ENCODE measurements at places on chromosomes 4 and X.
A peak's percentile ranks its signal among the peaks of the same experiment; 100 is the strongest.

DNA sequence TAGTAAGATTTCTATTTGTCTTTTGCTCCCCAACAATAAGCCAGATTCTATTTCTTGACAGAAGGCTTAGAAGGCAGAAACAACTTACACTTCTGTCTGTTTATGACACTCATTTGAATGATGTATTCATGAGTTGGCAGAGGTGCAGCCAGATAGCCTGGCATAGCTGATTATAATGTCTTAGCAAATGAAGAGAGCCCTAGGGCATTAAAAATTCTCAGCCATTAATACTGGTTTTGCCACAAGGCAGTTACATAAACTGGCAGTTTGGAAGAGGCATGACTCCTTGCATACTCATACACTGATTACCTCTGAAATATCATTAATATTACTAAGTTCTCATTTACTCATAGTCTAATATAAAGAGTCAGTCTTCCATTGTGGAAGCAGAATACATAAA, 728.5 kb upstream of the NDST4 start:
- H3K4me1 ChIP-seq: no peaks in the 10 kb centered on the region
- H3K27ac ChIP-seq: no peak overlapping the region
- DNase-seq: no peak
- H3K27me3 ChIP-seq: no peaks in the 10 kb centered on the region
- no peaks in the 10 kb centered on the region for H3K36me3 ChIP-seq

DNA sequence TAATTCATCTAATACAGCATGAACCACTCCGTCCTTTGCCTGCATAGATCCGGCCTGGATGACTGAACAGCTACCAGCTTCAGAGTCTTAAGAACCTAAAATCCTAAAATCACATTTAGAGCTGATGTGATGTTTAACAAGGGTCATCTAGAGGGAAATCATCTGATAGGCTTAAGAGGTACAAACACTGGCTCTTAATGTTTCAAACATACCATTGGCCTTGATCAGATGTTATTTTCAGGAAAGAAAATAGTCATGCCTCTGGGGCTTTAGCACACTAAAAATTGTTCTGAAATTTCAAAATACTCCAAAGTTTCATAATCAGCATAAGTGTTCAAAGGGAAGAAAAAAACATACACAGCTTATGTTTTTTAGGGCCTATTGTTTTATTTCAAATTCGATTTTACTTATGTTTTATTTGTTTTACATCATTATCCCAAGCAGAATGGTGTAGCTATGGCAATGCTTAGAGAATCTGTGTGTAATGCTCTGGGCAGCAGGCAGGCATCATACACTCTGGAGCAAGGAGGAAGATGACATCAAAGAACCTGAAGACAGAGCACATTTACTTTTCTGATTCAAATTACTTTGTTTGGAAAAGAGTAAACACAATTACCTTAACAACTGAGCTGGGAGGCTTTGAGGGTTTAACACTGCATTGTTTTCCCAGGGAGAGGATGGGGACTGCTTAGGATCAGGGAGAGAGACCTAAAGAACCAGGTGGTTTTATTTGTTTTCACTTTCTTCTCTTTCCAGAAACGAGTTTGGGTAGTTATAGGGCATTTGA, 25.3 kb upstream of the LEF1 start:
- no peak overlapping the region for H3K4me3 ChIP-seq
- no peaks in the 10 kb centered on the region for H3K36me3 ChIP-seq
- no peaks in the 10 kb centered on the region for H3K4me1 ChIP-seq

DNA sequence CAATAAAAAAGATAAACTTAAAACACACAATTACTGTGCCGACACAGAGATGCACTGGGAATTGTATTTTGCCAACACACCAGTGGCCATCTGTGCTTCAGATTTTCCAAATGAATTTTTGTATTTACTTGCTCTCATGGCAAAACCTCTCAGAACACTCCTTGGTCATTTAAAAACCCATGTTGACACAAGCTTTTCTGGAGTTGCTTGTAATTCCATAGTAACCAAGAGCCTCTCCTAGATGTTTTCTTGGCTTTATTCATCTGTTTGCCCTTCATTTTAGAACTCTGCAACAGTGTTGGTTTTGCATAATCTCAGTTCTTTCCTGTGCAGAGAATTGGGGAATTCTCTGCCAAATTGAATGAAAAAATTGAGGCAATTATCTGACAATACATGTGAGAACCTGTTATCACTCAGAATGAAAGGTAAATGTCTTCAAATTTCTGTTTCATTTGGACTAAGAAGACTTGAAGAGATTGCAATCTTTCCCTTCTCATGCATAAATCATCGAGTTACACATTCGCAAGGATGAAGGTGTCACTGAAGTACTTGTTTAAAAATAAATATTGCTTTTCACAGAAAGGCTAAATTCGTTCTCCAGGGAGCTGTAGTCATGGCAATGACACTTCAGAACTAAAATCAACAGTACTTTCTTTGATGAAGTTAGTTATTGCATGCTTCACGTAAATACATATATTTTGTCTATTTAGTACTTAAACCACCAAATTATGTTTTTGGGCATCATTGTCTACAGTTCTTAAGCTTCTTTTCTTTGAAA, 301.8 kb upstream of the CTSO start:
- no peaks in the 10 kb centered on the region for H3K27me3 ChIP-seq
- no peaks in the 10 kb centered on the region for H3K4me1 ChIP-seq
- H3K36me3 ChIP-seq: no peaks in the 10 kb centered on the region
- H3K27ac ChIP-seq: no peak overlapping the region
- no peak for DNase-seq

DNA sequence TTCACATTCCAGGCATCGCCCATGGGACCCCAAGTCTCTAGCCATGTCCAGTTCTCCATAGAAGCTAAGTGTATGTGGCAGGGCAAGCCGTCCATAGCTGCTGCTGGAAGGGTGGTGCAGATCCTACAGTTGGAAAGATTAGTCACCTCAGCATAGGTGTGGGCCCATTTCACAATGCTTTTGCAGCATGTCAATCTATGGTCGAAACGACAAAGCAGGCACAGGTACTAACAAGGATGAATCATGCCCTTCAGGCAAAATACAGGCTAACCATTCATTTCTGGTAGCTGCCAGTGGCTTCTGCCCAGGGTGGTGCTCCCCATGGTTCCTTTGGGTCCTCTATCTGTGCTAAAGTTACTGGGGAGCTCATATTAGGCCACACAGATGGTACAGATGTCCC, 225.2 kb downstream of the ADGRL3 start:
- no peaks in the 10 kb centered on the region for H3K4me1 ChIP-seq
- no peaks in the 10 kb centered on the region for H3K36me3 ChIP-seq
- H3K27ac ChIP-seq: no peak overlapping the region
- H3K4me3 ChIP-seq: no peak overlapping the region
- no peak for DNase-seq

DNA sequence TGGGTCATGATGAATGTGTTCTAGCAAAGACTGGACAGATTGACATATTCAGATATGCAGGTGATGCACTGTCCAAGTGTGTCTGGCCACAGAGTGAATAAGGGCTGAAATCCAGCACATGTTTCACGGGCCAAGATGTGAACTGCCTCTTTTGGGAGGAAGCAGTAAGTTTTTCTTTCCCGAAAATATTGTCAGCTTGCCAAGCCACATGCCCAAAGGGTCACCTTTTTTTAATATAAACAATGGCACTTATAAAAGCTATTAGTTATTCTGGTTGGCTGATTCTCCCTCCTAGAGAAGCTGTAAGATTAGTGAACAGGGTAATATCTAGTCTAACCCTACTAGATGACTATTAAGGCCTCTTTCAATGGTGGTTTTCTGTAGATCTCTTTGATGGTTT, 1.5 kb upstream of the EDNRA start:
- H3K4me1 ChIP-seq: peaks cover 5% of the 10 kb centered on the region
- H3K4me3 ChIP-seq: no peak overlapping the region
- H3K27me3 ChIP-seq: no peaks in the 10 kb centered on the region
- DNase-seq: no peak
- H3K36me3 ChIP-seq: no peaks in the 10 kb centered on the region

GRCh38 chrX:129981752-129982299, 609 bp upstream of the BCORL1 start:
- no peaks in the 10 kb centered on the region for H3K36me3 ChIP-seq
- no peaks in the 10 kb centered on the region for H3K4me1 ChIP-seq
- no peaks in the 10 kb centered on the region for H3K27me3 ChIP-seq

- DNase-seq: no peak
- H3K27ac ChIP-seq: no peak overlapping the region
- H3K4me3 ChIP-seq: no peak overlapping the region
These were observed 53.7 kb downstream of the ANKRD50 start for GRCh38 chr4:124658795-124659194.

- no peaks in the 10 kb centered on the region for H3K27me3 ChIP-seq
- H3K36me3 ChIP-seq: no peaks in the 10 kb centered on the region
- no peak overlapping the region for H3K4me3 ChIP-seq
These were observed 82.9 kb upstream of the KCNIP4 start for GRCh38 chr4:22031423-22031822.

DNA sequence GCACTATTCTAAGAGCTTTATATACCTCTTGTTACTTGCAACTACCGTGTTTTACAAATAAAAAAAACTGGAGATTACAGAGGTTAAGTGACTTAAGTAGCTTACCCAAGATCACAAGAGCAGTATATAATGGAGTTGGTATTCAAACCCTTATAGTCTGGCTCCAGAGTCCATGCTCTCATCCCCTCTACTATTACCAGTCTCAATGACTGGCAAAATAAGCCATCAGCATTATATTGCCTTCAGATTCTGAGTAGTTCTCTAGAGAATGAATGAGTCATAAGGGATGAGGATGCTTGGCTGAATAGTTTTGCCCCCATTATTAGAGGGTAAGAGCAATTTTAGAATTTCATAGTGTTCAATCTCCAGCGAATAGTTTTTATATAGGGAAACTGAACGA, 170.1 kb upstream of the ATOH1 start:
- no peak overlapping the region for H3K27ac ChIP-seq

DNA sequence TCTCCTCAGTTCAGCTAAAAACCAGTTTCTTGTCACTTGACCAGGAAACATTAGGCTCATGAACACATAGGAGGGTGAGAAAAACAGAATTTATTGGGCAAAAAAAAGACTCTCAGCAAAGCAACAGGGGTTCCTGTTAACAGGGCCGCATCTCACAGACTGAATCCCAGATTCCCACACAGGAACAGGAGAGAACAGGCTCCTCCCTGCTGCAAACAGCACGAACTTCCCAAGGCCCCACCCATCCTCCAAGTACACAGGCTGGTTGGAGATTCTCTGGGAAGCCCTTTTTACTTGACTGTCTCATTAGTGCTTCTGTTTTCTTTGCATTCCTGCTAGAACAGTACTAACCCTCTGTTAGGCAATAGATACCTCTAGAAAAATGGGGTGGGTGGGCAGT, 52.4 kb upstream of the IL21 start:
- H3K4me1 ChIP-seq: no peaks in the 10 kb centered on the region
- no peak overlapping the region for H3K4me3 ChIP-seq
- H3K27ac ChIP-seq: no peak overlapping the region

DNA sequence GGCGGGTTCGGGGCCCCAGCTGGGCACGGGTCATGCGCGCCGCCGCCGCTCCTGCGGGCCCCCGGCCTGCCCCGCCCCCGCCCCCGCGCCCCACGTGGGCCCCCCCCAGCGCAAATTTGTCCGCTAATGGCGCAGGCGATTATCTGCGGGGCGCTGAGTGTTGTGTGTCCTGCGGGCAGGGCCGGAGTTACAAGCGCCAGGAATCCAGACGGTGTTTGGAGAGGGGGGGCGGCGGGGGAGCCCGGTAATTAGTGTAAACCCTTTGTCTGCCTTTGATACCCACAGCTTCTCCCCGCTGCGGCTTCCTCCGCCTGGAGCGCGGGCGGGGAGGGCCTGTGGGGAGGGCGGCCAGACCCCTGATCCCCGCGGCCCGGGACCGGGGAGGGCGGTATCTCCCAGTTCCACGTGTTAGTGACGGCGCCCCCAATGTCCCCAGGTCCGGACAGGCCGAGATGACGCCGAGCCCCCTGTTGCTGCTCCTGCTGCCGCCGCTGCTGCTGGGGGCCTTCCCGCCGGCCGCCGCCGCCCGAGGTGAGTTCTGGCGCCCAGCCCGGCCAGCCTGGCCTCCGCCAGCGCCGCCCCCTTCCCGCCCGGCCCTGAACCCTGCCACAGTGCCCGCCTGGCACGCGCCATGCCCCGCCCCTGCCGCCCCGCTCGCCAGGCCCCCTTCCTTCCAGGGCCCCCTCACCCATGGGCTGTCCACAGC, 761 bp downstream of the FGFRL1 start:
- no peak for DNase-seq
- peak overlapping the region; percentile 39 for H3K4me3 ChIP-seq
- no peaks in the 10 kb centered on the region for H3K36me3 ChIP-seq
- no peaks in the 10 kb centered on the region for H3K27me3 ChIP-seq
- no peak overlapping the region for H3K27ac ChIP-seq

- H3K4me1 ChIP-seq: no peaks in the 10 kb centered on the region
- peak within 1 kb of the TSS; percentile 31 for H3K27ac ChIP-seq
- DNase-seq: peak; percentile 90
- no peaks in the 10 kb centered on the region for H3K27me3 ChIP-seq
- H3K4me3 ChIP-seq: peak within 1 kb of the TSS; percentile 36
- no peaks in the 10 kb centered on the region for H3K36me3 ChIP-seq
These were observed at the start of gene GPRASP3 for GRCh38 chrX:102720237-102721168. Gene GPRASP3, plus strand, starts transcription at chrX:102720743. Its CDS starts 28,253 bp downstream, at chrX:102748996.

DNA sequence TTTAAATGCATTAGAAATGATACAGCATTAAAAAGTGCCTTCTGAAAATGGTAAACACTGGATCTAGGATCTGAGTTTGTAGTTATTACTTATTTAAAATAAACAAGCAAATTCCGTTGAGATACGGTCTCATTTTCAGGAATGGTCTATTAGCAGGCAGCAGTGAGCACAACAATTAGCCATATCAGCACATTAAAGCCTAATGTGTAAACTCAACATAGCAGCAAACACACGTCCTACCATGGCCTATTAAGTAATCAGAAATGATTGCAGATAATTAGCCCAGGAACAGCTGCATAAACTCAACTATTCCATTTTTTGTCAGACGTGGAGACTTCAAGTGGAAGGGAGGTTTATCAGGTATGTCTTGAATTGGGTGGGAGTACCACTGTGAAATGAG, 61.8 kb downstream of the NEIL3 start:
- no peaks in the 10 kb centered on the region for H3K36me3 ChIP-seq
- no peaks in the 10 kb centered on the region for H3K4me1 ChIP-seq

- no peaks in the 10 kb centered on the region for H3K4me1 ChIP-seq
- no peaks in the 10 kb centered on the region for H3K36me3 ChIP-seq
- H3K27me3 ChIP-seq: no peaks in the 10 kb centered on the region
- no peak for DNase-seq
- no peak overlapping the region for H3K27ac ChIP-seq
- H3K4me3 ChIP-seq: no peak overlapping the region
These were observed 444.2 kb upstream of the SLIT2 start for GRCh38 chr4:19807505-19807904.

- H3K36me3 ChIP-seq: no peaks in the 10 kb centered on the region
- no peak for DNase-seq
- no peak overlapping the region for H3K27ac ChIP-seq
- no peaks in the 10 kb centered on the region for H3K4me1 ChIP-seq
- no peak overlapping the region for H3K4me3 ChIP-seq
These were observed 1047.7 kb upstream of the GRID2 start for GRCh38 chr4:91256043-91256442.

GRCh38 chrX:67784712-67785111, 240.9 kb downstream of the AR start:
- no peak overlapping the region for H3K27ac ChIP-seq
- peaks cover 10% of the 10 kb centered on the region for H3K4me1 ChIP-seq
- no peak for DNase-seq
- H3K36me3 ChIP-seq: no peaks in the 10 kb centered on the region

Data from testis (tissue), 5 donors.